ENCODE measurements at places on chromosomes 2 and 18.

DNA sequence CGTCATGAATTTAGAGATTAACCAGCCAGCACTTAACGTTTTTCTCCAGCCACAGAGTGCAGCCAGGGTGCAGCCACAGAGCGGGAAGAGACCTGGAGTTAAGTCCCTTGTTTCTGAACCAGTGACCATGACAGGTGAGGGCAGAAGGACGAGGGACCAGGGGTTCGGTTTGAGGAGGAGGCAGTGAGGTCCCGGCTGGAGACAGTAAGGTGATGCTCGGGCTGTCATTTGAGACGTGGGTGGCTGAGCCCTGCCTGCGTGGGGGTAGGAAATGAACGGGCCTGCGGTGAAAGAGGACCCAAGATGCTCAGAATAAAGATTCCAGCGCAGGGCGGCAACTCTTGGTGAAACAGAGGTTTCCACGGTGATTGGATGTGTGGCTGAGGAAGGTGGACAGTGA is 205.9 kb downstream of the SNTG2 start:
- DNase-seq: no peak

GRCh38 chr2:118730405-118730804 is 117.0 kb downstream of the EN1 start:
- DNase-seq: no peak

DNA sequence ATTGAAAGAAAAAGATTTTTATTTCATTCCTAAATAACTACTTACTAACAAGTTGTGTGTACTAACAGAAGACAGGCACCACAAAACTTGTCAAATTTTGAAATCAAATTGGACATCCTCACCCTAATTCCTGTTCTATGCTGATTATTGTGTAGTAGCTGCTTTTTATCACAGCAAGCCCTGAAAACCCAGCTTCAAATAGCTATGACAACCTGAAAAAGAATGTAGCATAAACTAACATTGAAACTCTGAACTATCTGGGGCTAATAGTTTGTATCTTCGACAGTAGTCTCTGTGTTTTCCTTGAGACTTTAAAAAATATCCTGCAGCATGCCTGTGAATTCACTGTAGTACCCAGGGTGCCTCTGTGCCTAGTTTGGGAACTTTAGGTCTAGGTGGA is 122.6 kb downstream of the WDPCP start:
- DNase-seq: no peak

DNA sequence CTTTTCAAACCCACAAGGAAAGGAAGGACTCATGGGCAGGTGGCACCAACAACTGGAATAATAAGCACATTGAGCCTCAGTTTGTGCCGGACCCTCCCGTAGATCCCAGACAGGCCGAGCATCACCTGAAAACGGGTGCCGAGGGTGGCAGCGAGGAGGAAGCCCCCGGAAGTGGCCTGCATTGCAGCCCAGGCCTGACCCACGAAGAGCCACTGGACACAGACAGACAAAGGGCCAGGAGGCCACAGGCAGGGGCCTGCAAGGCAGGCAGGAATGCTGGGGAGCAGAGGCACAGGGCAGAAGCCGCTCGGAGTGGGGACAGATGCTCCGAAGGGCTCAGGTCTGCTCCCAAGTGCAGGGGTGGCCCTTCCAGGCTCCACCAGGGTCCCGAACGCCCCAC is 31.7 kb downstream of the MTERF4 start:
- peak; percentile 3 for DNase-seq
